NCI-H1436 treated with DMSO at 0.1 percent for 48 hours (cell line): ENCODE measurements at places on chromosomes 3 and 15.

GRCh38 chr3:29382409-29382808 lies 101.5 kb downstream of the RBMS3 start:
- DNase-seq = no peak

DNA sequence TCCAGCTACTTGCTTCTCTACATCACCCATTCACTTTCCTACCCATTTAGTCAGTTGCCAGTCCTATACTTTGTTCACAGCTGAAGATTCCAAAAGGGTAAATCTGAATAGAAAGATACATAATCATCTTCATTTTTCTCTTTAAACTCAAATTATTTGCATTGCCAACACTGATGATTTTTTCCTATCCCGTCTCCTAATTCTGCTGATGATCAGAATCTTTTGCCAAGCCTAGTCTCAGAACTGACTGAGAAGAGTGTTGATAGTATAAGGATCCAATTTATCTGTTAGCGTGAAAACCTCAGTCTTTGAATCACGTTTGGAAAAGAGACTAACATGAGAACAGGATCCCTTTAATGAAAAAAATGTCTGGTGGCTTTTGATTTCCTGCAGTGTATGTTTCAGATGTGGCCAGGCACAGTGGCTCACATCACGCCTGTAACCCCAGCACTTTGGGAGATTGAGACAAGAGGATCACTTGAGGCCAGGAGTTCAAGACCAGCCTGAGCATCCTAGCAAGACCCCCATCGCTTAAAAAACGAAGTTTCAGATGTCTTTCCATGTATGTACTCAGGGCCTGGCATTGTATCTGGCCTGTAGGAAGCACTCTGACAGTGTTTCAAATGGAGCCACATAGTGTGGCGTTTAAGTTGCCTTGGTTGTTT lies 169.4 kb downstream of the KLHL25 start:
- no peak for DNase-seq

DNA sequence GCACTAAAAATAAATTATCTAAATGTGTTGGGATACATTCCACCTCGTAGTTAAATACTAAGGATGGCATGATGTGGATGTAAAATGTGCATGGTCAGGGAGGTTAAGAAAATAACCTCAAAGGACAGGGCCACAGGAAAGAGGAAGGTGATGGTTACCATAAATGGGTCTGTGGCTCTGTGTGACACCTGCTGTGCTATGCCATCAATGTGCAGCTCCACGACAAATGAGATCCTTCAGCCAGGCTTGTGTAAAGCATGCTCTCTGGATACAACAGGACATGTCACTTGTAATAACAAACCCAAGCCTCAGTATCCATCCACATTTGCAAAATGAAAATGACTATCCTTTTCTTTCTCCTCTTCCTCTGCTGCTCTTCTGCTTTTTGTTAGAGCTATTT lies 456.7 kb upstream of the RASGRP1 start:
- DNase-seq = no peak

DNA sequence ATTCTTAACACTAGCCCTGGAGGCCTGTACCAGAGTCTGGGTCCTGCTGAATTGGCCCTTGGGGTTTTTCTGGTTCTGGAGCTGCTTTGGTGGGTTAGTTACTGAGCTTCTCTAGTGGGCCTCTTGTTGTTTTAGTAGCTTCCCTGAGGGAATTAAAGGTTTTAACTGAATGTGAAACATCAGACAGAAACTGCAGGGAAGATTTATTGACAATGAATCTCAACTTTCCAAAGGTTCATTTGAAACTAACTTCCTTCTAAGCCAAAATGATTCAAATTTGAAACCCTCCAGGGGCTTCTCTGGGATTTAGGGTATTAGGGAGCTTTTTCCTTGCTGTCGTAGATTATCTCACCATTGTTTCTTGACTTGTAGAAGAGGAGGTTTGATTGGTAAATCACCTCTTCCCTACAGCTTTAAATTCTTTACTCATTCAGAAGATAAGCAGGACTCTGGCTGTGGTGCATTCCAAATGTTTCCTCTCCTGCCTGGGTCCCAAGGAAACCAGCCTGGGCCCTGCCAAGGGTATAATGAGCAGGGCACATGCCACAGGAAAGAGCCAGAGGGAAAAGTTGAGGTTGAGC lies 71.0 kb downstream of the TP63 start:
- DNase-seq = no peak

DNA sequence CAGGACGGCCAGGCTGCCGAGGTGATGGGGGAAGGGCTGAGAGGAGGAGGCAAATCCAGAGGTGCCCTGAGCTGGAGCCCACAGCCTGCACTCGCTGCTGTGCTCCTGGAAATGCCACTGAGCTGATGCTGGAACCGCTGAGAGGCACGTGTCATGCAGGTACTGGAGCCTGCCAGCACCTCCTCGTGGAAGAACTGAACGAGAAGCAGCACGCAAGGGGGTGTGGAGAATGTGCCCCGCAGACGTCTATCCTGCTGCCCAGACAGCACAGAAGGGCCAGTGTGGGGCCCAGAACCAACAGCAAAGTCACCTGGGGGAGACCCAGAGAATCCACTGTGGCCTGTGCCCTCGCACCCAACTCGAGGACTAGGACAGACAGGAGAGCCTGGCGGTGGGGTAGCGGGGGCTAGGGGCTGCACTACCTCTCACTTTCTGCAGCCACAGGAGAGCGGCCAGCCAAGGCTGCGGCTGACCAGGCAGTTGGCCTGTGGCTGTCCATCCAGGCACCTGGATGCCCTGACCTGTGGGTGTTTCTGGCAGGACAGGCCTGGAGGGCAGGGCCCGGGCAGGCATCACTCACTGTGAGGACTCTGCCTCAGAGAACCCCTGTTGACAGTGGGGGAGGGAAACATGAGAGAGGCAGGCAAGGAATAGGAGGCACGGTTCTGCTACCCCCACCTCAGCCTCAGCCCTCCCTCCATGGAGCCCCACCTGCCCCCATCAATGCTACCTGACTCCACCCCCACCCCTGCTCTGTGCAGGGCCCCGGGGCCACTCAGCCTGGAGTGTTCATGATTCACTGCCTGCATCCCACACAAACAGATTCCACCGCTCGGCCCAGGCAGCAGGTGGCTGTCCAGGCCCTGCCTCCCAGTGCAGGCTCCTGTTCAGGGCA lies 213.1 kb downstream of the TBC1D2B start:
- DNase-seq = no peak

DNA sequence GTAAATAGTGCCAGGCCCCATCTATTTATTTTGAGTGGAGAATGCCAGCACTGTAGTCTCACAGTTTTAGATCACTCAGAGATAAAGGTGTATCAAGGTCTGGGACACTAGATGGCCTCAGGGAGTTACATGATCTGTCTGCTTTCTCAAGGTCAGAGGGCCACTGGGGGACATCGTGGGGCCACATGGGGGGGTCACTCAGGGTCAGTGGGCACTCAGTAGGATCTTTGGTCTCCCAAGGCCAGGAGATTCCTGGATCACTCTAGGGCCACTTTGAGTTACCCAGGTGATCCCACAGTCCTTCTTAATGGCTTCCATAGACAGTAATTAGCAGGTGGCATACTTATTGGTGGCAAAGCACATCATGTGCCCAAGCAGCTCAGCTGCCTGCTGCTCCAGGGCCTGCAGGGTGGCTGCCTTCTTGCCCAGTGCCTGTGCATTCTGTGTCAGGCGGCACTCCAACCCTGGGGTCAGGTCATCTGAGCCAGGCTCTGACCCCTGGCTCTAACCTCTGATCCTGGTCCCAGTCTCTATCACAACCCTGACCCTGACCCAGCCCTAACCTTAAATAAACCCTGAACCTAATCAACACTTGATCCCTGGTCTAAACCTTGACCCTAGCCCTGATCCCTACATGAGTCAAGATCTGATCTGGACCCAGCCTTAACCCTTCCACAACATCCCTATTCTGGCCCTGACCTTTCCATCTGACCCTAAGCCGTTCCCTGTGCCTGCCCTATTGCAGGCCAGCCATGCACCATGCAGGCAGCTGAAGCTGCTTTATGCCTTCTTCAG lies 1.8 kb upstream of the LAMB2 start:
- DNase-seq = no peak

DNA sequence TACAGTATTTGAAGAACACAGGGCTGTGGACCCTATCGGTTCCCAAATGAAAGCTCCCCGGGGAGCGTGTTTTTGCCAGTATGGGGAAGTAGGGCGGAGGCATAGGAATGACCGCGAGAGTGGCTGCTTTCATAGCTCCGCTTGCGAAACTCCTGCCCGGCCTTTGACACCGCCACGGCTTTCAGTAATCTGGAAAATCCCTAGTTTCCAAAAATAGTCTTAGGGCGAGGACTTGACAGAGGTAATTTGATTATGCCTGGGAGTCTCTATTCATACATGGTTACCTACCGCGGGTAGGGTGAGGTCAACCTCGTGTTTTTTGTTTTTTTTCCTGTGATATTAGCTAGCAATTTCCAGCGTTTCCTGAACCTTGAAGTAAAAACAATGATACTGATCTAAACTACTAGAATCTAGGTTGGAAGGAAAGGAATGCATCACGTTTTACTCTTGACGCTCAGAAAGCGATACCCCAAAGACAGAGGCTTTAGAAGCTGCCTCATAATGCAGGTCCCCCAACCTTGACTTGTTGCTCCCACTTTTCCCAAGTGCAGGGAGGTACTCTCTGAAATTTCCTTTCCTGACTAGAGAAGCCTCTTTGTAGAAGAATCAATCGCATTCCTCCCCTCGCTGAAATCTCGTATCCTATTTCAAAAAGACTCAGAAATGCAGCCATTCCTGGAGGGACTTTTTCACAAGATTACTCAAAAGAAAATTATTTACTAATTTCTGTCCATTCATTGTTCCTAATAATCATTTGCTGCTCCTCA lies 894 bp upstream of the CCNL1 start:
- no peak for DNase-seq

DNA sequence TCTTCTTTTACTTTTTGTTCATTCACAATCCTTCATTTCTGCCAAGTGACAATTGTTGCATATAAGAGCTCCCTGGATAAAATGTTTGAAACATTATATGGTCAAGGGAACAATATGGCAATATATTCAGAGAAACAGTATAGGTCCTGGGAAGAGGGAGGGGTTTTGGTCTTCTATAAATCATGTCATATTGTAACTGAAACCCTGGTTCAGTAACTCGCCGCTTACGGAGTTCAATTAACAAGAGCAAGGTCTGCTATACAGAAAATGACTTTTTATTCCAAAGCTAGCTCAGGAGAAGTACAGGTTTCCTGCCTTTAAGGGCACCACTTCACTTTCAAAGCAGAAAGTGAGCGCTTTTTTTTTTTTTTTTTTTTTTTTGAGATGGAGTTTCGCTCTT lies 522.1 kb upstream of the TGFBR2 start:
- no peak for DNase-seq

DNA sequence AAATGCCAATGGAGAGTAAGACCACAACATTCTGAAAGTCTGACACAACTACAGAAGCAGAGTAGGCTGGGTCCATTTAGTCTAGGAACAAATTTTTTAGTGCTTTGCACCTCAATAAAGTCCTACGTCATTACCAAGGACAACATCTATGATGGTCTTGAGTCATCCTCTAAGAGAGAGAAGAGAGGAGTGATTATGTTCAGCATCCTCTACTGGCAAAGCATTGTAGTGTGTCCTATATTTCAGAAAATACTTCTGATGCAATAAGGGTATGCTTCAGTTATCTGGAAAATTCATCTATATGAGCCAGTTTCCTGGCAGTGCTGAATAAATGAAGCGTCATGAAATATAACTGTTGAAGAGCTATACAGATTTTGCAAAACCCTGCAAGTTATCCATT lies 95.6 kb downstream of the P2RY1 start:
- no peak for DNase-seq

GRCh38 chr3:69484507-69485393 lies 98.9 kb upstream of the FRMD4B start:
- DNase-seq = no peak

- DNase-seq = no peak
Measured at GRCh38 chr3:45626096-45626887, 31.7 kb downstream of the LIMD1 start.

DNA sequence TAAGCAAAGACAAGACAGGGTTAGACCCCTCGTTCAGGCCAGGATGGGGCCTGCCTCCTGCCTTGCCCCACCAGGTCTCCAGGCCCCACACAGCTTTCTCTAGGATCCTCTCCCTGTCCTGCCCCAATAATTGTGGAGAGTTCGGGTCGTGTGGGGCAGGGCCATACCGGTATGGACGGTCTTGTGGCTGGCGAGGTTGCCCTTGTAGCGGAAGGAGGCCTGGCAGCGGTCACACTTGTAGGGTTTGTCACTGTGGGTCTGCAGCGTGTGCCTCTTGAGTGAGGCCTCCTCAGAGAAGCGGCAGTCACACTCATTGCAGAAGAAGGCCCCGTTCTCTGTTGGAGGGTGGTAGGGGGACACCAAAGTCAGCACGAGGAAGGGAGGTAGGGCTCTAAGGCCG lies 18.7 kb downstream of the BCL6 start:
- DNase-seq = no peak

DNA sequence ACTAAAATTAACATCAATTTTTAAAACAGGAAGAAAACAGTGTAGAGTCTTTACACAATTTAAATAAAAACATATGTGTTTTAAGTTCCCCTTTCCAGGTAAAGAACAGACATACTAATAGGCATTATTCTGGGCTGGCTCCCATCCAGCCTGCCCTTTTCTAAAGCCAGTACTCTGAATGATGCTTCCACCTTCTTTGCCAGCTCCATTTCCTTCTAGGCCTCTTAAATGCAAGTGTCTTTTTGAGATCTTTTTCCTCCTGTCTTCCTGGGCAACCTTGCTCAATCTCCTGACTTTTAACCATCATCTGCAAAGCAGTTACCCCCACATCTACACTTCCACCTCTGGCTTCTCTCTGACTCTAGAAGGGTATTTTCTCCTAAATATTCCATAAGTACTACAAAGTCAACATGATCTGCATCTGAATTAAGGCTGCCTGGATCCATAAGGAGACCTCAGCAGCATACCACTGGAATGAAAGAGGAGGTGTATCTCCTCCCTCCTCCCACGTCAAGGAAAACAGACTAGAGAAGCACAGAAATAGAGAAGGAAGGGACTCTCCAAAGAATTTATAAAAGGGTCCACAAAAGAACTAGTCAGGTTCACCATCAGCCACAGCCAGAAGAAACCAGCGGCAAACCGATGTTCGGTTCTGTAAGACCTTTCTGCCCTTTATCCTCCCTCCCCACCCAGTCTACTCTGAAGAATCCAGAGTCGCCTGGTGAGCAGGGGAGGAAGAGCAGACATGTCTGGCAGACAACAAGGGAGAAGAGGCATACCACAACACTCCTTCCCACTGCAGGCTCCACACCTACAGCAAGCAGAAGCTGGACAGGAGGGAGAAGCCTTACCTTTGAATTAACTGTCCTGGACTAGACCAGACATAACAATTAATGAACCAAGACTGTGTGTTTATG lies 47.1 kb downstream of the GOLIM4 start:
- DNase-seq = no peak

GRCh38 chr15:60822403-60822802 lies 343.5 kb upstream of the ICE2 start:
- DNase-seq = no peak

- DNase-seq = no peak
Measured at GRCh38 chr3:115830764-115831395, 207.6 kb downstream of the GAP43 start.

- DNase-seq = no peak
Measured at GRCh38 chr3:30353711-30354467, 252.5 kb upstream of the TGFBR2 start.
